ENCODE measurements at places on chromosomes 2 and 18.

GRCh38 chr2:39217192-39217550, 26.6 kb downstream of the CDKL4 start:
- peak overlapping the region; percentile 73 for H3K27ac ChIP-seq
- H3K4me1 ChIP-seq, result peaks cover 9% of the 10 kb centered on the region
- no peaks in the 10 kb centered on the region for H3K36me3 ChIP-seq
- DNase-seq, result no peak
- no peak overlapping the region for H3K4me3 ChIP-seq
- H3K27me3 ChIP-seq, result no peaks in the 10 kb centered on the region

- H3K27me3 ChIP-seq, result no peaks in the 10 kb centered on the region
- no peak overlapping the region for H3K27ac ChIP-seq
- H3K4me1 ChIP-seq, result peaks cover 4% of the 10 kb centered on the region
- H3K4me3 ChIP-seq, result no peak overlapping the region
- H3K36me3 ChIP-seq, result no peaks in the 10 kb centered on the region
These were observed 15.5 kb upstream of the NEURL3 start for GRCh38 chr2:96520697-96521096.

- no peaks in the 10 kb centered on the region for H3K4me1 ChIP-seq
- H3K36me3 ChIP-seq, result peaks cover 100% of the 10 kb centered on the region
- no peaks in the 10 kb centered on the region for H3K27me3 ChIP-seq
These were observed 60.5 kb downstream of the NDUFA10 start for GRCh38 chr2:239964399-239965185.

GRCh38 chr2:213285404-213285803, 1.1 kb downstream of the SPAG16 start:
- H3K27ac ChIP-seq, result no peak overlapping the region
- H3K4me3 ChIP-seq, result no peak overlapping the region
- no peaks in the 10 kb centered on the region for H3K27me3 ChIP-seq
- H3K4me1 ChIP-seq, result peaks cover 26% of the 10 kb centered on the region
- no peak for DNase-seq

GRCh38 chr2:15693926-15694588, 102.4 kb downstream of the DDX1 start:
- H3K27ac ChIP-seq, result no peak overlapping the region
- no peaks in the 10 kb centered on the region for H3K36me3 ChIP-seq
- no peak overlapping the region for H3K4me3 ChIP-seq
- H3K27me3 ChIP-seq, result no peaks in the 10 kb centered on the region
- DNase-seq, result no peak

DNA sequence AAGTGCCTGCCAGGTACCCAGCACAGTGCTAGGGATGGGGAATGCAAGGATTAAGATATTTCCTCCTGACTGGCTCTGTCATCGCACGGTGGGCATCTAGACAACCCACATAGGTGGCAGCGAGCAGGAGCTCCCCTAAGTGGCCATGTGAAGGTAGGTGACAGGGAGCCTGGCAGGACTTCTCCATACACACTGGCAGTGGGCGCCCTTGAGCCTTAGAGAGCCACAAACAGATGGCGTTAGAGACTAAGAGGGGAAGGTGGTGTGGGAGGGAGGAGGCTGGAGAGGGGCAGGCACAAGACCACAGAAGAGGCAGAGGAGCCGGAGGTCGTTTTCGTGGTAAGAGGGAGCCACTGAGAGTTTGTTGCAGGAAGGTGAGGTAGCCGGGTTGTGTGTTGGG, 15.2 kb downstream of the PRELID3A start:
- peaks cover 20% of the 10 kb centered on the region for H3K4me1 ChIP-seq
- H3K4me3 ChIP-seq, result no peak overlapping the region

Measured in spleen (tissue), 13 donors.